ENCODE measurements at places on chromosomes 6 and 20.

- DNase-seq: no peak
These were observed 127.0 kb downstream of the PACRG start for GRCh38 chr6:162854734-162855191.

- DNase-seq: peak; percentile 94
These were observed 3.6 kb upstream of the MICA start for GRCh38 chr6:31399589-31400466.

GRCh38 chr20:63591786-63592355, 17.8 kb upstream of the HELZ2 start:
- no peak for DNase-seq

DNA sequence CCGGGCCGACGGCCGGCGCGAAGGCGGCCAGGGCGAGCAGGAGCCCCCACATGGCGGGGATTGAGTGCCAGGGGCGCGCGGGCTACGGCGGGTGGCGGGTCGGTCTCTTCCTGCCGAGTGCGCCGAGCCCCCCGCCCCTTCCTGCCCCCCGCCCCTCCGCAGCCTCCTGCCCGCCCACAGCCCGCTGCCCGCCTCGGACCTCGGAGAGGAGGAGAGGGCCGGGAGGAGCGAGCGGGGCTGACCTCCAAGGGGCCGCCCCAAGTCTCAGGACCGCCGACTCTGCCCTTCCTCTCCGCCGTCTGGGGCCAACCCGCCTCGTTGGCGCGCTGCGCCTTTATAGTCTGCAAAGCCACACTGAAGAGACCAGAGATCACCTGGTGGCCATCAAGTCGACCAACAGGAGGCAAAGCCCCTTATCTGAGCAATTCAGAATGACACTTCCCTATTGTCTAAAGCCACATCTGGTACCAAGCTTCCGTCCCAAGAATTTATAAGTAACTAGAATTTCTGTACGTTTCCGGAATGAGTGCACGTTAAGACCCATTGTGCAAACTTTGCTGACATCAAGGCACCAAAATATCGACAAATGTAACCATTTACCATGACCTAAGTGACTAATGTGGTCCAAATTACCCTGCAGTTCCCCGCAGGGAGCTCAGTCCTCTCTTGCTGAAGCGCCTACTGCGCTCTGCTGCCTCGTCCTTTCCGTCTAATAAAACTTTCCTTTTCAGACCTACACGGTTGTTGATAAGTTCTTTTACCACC, at the start of gene CPXM1:
CPXM1 (minus strand) TSS at position 107 of the 765 bp plus-strand sequence; CDS start at position 52, 55 bp downstream.
- peak; percentile 91 for DNase-seq

DNA sequence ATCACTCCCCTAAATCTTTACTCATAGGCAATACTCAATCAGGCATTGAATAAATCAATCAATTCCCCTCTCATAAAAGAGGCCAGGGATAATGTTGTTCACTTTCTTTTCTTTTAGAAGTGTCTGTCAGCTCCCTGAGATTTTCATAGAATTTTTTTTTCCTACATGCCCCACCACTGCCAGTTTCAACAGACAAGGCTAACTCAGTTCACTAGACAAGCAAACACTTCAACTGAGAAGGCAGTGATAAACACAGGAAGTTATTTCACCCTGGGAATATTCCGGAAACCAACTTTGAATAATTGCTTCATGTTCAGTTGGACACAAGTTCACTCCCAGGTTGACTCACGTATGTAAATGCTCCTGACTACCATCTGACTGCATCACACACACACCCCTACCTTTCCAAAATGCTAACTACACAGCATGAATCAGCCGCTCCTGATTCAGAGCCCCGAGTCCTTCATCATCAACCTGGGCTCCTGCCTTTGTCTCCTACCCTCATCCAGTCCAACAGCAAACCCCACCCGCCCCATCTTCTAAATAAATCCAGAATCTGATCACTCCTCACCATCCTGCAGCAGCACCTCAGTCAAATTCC, 143.9 kb downstream of the BCAS1 start:
- DNase-seq: no peak

GRCh38 chr6:138592749-138593123, 93.4 kb upstream of the NHSL1 start:
- peak; percentile 65 for DNase-seq

DNA sequence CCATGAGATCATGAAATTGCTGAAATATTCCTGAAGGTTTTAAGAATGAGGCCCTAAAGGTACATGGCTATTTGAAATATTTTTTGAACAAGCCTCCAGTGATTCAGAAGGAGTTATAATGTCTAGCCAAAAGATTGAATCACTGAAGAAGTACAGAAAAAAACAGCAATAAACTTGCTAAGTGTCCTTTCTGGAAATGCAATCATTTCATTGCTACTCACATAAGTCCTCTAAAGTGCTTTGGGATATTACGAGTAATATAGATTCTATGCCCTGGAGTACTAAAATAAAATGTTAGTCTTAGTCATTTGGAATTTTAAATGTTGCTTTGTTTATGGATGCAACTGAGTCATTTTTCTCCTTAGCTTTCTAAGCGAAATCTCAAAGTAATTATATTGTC, 32.7 kb downstream of the CENPW start:
- DNase-seq: no peak

DNA sequence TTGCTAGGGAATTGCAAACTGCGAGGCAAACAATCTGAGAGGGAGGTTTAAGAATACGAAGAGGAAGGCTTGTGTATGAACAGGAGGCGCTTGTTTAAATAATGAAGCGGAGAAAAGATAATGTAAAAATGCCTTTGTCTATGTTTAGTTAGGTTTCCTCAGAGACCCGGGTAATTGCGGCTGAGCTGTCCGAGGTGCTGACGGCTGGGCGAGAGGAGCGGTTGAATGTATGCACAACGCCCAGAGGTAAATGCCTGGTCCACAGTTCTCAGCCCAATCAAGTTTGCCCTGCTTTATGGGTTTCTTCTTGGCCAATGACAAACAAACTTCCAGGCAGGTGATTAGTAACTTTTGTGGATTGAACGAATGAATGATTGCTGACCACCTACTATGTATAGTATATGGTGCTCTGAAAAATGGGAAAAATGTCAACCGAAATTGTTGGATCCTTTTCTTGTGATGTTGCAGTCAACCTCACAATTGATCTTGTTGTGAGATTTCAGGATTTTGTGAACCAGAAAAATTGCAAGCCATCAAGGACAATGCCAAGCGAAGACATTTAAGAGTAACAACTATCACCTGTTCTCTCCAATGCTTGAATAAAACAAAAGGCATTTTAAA, 38.3 kb upstream of the SLC32A1 start:
- peak; percentile 76 for DNase-seq

DNA sequence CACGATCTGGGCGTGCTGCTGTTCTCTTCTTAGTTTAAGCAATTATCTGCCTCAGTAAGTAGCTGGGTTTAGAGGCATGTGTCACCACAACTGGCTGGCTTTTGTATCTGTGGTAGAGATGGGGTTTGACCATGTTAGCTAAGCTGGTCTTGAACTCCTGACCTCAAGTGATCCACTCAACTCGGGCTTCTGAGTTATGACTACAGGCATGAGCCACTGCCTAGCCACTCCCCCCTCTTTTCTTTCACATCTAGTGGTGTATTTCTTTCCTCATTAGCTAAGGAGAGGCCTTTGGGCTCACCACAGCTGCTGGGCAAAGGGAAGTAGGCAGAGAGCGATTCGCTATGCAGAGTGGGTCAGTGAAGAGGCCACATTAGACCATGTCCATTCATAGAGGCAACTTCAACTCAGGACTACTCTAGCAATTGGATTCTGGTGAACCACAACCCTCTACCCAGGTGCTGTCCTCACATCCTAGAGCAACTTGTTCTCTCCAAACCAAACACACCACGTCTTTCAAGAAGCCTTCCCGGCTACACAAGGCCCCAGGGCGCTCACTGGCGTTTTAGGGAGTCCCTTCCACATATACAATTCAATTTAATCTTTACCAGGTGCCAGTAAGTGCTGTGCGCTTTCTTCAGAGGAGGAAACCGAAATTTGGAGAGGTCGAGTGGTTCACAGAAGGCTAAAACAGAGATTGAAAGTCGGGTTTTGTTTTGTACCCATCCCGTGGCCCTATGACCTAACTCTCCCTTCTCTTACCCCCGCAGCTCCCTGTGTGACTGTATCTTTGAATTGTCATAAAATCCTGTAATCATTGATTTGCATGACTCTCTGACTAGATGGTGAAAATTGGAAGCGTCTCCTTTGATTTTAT, 26.5 kb upstream of the GFOD1 start:
- no peak for DNase-seq

DNA sequence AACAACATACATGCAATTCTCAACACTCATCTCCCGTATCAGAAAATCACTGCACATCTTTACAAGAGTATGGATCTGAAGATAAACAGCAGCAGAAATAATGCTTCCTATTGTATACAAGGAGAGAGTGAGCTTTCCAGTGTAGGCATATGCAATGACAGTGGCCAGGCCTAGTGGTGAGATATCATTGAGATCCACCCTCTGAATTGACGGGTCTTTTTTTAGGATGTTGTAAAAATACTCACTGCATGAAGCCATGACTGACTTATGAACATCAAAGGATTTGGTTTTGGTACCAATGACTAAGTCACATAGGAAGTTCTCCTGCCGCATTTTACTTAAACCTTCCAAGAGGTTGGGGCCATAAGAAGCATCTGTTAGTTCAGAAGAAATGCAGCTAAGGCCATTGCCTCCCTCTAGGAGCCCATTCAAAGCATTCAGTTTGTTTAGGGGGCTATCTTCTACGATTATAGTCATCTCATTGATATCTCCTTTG, 10.8 kb downstream of the KLHL31 start:
- DNase-seq: no peak

- no peak for DNase-seq
These were observed 219.8 kb upstream of the STXBP5 start for GRCh38 chr6:146984251-146984924.

DNA sequence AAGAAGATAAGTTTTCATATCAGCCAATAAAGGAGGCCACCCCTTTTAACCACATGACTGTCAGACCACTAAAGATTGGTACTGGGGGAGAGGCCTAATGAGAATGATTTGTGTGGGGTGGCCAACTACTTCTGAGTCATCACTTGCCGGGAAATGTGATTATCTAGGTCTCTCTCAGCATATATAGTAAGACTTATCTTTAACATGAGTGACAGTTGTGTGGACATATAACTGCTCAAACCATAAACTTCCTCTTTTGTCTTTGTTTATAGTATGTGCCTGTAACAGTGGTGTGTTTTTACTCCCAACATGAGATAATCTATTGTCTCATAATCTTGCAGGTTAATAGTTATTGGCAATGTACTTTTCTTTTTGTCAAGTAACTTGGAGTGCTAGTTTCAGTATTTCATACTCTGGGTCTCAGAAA, 312.4 kb downstream of the CDKAL1 start:
- DNase-seq: peak; percentile 98

- DNase-seq: peak; percentile 84
These were observed 27.2 kb downstream of the UBE2V1 start for GRCh38 chr20:50085481-50086365.

GRCh38 chr20:43959920-43960227, 45.2 kb downstream of the TOX2 start:
- DNase-seq: no peak

GRCh38 chr6:156963712-156964700, 186.8 kb downstream of the ARID1B start:
- peak; percentile 78 for DNase-seq

GRCh38 chr20:57902473-57902872, 192.7 kb upstream of the PMEPA1 start:
- DNase-seq: peak; percentile 35

- no peak for DNase-seq
These were observed 81.1 kb downstream of the BMP5 start for GRCh38 chr6:55794136-55794812.

DNA sequence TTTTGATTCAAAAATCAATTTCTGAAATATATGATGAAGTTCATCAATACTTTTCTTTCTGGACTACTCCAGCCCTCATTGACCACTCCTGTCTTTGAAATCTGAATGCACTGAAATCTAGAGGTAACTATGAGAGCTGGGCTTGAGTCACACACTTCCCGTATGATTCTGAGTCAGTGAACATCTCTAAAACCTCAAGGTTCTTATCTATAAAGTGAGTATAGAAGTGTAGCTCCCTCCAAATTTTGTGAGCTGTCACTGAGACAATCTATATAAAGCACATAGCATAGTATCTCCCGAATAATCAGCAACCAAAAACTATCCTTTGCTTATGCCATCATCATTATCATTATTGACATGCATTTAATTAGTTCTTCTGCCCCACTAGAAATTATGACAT, 182.4 kb downstream of the TSHZ2 start:
- DNase-seq: peak; percentile 80

DNA sequence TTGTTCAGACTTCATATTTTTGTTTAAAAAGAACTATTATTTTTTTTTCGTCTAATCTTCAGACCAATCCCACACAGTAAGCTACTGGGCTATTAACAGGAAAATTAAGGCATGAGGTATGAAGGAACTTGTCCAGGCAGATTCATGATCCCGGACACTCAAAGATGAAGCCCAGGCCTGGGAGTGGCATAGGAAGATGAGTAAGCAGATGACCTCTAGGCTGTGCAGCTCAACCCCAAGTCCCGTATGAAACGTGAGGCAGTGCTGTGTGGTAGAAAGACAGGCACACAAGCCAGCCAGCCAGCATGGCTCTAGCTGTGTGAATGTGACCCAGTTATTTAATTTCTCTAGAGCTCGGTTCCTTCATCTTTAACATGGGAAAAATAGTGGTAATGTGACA, 231.9 kb downstream of the CLIC5 start:
- no peak for DNase-seq

DNA sequence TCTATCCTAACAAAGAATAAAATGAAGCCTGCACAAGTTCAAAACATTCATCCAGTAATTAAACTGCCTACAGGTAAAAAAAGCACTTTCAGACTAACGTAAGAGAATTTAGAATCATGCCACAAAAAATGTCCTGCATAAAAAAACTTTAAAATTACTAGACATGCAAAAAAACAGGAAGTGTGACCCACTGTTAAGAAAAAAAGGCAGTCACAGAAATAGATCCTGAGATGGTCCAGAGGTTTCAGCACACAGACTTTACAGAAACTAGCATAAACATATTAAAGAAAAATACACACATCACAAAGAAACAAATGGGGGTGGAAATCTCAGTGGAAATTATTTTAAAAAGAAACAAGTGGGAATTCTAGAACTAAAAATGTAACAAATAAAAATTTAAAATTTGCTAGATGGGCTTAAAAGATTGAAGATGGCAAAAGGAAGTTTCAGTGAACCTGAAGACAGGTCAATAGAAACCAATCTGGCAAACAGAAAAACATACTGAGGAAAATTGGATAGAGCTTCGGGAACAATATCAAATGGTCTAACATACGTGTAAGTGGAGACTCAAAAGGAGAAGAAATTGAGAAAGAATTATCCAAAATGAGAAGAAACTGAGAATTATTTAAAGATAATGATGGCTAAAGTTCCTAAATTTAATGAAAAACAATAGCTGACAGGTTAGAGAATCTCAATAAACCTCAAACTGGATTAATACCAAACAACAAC, 3.4 kb upstream of the ZNF133 start:
- no peak for DNase-seq

Measured in OCI-M1 (cell line).